ENCODE measurements at places on chromosomes 3 and 15.
A peak's percentile ranks its signal among the peaks of the same experiment; 100 is the strongest.

DNA sequence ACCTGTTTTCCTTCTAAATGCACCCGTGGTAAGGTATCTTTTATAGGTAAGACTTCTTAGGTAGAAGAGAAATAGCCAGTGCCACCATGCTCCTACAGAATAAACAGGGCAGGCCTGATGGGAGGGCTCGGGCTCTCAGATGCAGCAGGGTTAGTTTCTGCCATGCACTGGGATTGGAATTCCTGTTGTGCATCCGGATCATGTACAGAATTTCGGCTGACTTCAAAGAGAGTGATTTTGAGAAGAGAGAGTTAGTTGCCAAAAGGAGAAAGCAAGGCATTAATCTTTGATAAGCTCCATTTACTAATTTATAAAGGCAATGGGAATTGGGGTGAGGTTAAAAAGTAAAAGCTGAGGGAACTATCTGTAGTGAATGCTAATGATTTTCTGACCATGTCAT lies 211.2 kb downstream of the WDR72 start:
- no peak for DNase-seq

DNA sequence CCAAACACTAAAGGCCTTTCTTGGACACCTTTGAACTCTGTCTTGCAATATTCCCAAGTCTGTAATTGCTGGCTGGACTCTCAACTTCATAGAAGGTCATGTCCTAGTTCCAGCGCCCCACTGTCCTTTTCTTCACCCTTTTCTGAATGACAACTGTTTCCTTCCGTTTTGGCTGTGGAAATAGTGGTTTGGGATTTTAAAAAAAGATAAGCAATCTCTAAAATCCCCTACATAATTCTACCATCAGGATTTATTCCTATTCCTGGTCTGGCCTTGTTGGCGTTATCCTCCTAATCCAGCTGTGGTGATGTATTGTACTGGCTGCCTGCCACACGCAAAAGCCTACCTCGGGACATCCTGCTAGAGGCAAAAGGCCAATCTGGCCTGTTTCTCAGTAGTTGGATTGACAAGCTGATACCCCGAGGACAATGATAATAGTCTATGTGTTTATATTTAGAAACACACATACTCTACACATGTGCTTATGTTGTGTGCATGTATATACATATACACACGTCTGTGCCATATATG lies 440.3 kb upstream of the DPH6 start:
- no peak for DNase-seq

DNA sequence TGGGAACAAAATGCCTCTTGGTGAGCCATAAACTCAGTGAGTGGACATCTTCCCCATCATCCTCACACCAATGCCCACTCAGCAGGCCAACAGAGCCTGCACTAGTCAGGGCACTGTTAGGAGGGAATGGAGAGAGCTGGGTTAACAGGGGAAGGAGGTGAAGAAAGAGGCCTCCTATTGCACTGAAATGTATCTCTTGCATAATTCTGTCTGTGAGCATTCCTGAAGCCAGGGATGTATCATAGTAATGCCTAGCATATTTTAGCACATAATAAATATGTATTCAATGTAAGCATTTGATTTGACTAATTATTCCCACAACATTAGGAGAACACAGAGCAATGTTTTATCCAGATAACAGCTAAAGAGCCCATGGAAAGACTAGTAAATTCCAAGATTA lies 81.2 kb downstream of the ANO10 start:
- DNase-seq = no peak

- DNase-seq = no peak
Observed at GRCh38 chr15:101100593-101101442, 151.0 kb downstream of the CHSY1 start.

- no peak for DNase-seq
Observed at GRCh38 chr15:62104401-62104800, 37.6 kb downstream of the C2CD4A start.

GRCh38 chr3:58526515-58526957 lies 10.5 kb downstream of the ACOX2 start:
- DNase-seq = peak; percentile 72

DNA sequence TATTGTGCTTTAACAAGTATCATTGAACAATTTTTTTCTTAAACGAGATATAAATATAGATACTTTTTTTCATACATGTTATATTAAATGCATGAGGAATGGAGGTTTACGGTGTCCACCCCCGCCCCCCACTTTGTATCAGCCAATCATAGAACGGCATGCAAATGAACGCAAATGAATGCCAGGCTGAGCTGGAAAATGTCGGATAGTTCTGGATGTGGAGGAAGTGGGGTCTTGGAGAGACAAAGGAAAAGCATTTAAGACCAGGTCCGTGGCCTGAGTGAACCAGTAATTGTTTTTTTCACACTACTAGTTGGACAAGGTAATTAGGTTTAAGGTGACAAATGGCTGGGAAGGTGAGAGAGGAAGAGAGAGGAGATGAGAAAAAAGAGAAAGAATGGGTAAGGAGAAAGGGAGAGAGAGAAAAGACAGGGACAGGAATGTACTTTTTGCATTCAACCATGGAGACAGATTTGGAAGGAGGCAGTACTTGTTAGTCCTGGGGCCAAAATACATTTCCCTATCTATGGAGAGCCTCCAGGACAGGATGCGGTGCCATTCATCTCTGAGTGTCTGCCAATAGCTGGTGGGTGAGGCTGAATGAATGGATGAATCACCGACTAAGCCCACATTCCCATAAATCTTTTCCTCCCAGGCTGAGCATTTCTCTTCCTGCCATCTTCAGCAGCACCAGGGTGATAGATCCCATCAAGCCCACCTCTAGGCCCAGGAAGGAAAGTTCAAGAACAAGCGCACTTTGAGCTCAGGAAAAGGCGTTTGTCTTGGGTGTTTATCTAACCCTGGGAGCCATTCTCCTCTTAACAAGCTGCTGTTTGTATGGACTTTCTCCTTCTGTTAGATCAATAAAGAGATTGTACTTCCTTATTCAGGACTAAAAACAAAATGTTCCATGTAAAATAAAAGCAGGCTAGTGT lies 1.4 kb upstream of the RAD18 start:
- no peak for DNase-seq

DNA sequence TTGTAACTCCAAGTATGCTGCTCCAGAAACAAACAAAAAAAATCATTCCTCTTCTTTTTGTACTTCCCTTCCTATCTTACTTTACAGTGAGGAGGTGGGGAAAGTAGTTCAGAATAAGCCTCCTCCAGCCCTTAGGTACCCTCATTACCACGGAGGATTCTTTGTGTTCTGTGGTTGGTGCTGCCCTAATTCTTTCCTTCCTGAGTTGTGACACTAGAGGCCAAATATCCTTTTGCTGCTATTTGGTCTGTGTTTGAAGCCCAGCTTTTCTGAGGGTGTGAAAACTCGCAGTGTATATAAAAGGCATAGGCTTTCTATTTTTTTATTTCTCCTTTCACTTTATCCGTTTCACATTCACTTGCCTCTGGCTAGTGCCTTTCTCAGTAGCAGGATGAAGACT lies 98.2 kb downstream of the HHLA2 start:
- no peak for DNase-seq

- no peak for DNase-seq
Observed at GRCh38 chr3:47856669-47857068, 53.7 kb downstream of the DHX30 start.

GRCh38 chr15:101488300-101489164 lies 975 bp downstream of the PCSK6 start:
- DNase-seq = no peak

DNA sequence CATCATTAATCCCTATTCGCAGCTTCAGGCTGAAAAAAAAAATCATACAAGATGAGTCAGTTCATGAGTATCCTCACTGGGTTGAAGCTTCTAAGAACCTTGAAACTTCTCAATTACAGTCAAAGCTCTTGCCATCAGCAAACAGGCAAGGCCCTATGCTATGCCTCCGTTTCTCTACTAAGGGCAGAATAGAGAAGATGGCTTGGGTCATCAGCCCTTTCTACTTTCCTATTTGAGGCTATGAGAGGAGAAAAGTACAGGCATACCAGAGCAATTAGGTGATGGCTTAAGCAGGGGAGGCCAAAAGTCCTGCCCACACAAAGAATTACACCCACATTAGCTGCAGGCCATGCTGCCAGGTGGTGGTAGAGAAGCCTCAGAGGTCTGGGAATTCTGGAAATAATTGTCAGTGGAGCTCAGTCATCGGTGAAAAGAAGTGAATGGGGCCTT lies 89.0 kb downstream of the MRPL46 start:
- peak; percentile 18 for DNase-seq

GRCh38 chr3:155519078-155519477 lies 225.6 kb upstream of the STRIT1 start:
- no peak for DNase-seq

GRCh38 chr15:92383519-92384324 lies 10.0 kb upstream of the ST8SIA2 start:
- no peak for DNase-seq

DNA sequence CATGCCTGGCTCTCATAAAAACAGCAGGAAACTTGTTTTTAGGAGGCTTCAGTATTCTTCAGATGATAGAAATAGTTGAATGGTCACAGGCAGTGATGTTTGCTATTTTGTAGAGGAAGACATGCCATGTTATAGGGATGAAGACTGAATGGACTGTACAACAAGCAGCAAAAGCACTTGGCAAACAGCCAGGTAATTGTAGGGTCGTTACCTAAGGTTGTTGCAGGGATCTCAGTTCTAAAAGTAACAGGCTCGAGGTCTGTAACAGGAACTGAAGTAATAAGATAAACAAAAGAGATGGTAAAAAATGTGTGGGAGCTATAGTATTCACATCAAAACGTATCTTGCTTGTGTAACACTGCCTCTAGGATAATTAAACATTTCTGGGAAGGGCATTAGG lies 116.3 kb downstream of the TFG start:
- no peak for DNase-seq

DNA sequence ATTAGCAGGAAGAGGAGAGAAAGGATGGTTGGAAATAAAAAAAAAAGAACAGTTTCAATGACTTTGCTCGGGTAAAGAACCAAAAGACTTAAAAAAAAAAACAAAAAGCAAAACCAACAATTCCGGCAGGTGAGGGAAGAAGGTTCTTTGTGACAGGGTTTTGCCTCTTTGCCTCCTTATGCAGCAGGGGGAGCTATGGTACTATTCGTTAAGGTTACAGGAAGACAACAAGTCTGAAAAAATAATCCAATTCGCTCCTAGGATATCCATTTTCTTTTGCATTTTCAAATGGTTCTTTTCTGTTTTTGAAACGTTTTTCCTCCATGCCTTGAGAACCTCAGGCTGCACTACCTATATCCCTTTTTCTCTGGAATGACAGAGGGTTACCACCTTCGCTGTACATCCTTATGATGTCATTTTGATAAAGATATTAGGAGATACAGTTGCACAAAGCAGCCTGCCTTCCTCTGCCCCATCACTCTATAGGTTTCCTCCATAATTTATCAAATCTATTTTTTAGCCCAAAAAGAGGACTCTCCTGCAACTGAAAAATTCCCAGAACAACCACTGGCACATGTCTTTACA lies 55.0 kb downstream of the CFAP20DC start:
- DNase-seq = peak; percentile 38
